ENCODE measurements at places on chromosomes 5 and 9.

DNA sequence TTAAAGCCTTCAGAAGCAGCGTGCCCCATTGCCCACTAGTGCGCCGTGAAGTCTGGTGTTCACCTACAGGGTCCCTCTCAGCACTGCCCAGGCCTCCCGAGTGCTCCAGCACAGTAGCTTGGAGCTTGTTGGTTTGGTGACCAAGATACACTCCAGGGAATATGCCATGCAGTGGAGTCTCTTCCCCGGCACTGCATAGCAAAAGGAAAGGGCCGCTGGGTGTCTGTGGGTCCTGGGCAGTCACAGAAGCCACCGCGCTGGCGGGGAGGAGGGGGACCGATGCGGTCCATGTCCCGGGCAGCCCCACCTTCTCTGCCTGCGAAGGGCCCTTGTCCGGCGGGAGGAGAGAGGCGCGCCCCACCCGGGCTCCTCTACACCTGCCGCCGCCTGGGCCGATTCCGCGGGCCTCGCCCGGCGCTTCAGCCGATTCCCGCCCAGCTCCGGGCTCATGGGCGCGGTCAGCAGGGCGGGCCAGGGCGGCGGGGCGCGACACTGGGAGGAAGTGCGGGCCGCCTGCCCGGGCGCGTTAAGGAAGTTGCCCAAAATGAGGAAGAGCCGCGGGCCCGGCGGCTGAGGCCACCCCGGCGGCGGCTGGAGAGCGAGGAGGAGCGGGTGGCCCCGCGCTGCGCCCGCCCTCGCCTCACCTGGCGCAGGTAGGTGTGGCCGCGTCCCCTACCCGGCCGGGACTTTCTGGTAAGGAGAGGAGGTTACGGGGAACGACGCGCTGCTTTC lies at the start of gene SYK:
TSS of gene SYK (plus strand) at position 579 of the 732 bp plus-strand sequence. CDS start 42,080 bp downstream, outside the sequence.
- DNase-seq: no peak

GRCh38 chr9:71269859-71270258 lies 148.4 kb upstream of the TRPM3 start:
- DNase-seq: no peak

GRCh38 chr9:38453835-38454234 lies 29.6 kb upstream of the IGFBPL1 start:
- no peak for DNase-seq

DNA sequence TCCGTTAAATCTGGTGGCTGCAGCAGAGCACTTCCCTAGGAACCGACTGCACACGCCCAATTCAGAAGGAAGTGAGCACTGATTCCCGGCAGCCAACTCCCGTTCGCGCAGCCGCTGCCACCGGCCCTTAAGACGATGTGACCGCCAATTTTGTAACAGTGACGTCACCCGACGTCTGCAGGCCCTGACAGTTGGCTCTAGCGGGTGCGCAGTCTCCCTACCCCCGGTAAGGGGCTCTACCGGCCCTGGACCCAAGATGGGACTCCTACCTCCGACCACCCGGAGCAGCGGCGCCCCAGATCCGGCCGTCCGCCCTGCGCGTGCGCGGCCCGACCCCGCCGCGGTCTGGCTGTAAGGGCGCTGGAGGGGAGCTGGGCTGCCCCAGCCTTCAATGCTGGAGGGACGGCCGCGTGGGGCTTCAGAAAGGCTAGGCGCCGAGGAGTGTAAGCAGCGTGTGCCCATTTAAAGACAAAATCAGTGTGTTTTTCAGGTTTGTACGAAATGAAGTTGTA lies 19.1 kb downstream of the DNAJA1 start:
- DNase-seq: peak; percentile 76

DNA sequence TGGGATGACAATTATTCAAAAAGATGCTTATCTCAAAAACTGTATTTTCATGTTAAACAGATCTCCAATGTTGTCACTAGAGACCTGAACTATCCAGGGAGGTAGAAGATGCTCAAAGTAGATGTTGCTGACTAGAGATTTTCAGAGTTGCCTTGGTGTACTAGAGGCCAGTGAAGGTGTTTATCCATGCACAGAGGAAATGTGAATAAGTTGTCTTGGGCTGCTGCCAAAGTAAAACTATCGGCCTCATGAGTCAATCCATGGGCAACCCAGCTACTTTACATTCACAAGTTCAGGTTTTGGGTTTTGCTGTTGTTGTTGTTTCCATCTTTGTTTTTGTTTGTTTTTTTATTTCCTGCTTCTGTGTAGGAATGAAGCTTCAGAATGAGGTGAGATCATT lies 141.1 kb upstream of the RANBP3L start:
- no peak for DNase-seq

DNA sequence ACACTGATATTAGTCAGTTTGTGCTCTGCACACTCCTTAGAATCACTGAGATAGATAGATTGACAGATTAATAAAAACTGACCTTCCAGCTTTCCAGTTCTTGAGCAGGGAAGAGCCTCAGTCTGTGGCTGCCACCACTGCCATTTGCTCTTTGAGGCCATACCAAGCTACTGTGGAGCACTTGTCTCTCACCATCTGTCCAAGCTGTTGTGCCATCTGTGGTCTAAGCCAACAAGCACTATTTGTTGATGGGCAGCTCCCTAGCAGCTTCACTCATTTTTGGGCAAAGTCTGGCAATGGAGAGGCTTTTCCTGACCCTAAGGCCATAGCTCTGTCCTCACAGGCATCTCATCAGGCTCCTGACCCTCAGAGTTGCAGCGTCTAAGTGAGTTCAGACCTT lies 30.4 kb downstream of the HTR1A start:
- DNase-seq: no peak

Measured in RWPE2 (cell line).